Stimulated activated CD4-positive, alpha-beta T cell treated with anti-CD3 and anti-CD28 coated beads, Interleukin-1b, Interleukin-23, amount 100 ng/mL, for 4 hours (primary cell): ENCODE measurements at places on chromosomes 2 and 18.

DNA sequence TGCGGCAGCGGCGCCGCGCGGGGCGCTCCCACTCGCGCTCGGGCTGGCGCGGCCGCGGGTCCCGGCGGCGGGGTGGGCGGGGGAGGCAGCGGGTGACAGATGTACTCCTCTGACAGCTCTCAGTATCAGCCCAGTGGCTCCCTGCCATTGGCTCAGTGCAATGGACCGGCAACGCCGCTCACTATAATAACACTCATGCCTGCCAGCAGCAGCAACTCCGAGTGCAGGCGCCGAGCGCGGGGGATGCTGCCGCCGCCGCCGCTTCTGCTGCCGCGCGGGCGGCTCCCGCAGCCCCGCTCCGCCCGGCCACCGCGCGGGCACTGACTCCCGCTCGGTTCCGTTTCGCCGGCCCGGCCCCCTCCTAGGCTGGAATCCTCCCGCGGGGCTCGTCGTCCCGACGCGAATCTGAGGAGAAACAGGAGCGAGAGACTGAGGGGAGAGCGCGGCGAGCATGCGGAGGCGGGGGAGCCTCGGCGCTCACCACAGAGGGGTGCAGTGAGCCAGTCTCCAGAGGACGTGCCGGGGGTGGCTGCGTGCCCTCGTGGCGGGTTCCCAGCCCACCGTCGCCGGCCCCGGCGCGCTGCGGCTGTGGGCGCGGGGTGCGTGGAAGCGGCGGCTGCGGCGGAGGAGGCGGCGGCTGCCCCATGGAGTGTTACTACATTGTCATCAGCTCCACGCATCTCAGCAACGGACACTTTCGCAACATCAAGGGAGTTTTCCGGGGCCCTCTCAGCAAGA lies at the start of gene ZNF804A:
ZNF804A (plus strand) TSS at position 214 of the 738 bp plus-strand sequence; CDS start at position 645, 431 bp downstream.
- DNase-seq, result no peak

GRCh38 chr2:88637464-88637863 lies 10.2 kb upstream of the EIF2AK3 start:
- no peak for DNase-seq

GRCh38 chr2:12303181-12304030 lies 413.3 kb upstream of the TRIB2 start:
- no peak for DNase-seq

GRCh38 chr2:200003444-200003843 lies 48.1 kb downstream of the MAIP1 start:
- DNase-seq, result no peak

DNA sequence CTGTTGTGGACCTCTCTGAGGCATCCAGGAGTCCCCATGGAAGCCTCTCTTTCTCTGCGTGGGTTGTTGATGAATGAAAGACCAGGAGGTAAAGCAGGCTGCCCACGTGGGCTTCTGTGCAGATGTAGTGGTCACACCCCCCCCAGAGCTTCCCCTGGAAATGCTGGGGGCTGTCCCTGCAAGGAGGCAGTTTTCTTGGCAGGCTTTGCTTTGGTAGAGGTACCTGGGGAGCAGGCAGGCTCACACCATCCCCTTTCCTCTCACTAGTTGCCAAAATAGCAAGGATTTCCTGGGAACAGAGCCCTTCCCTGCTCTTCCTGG lies 97.6 kb upstream of the MAP3K20 start:
- DNase-seq, result no peak
